Stimulated activated CD4-positive, alpha-beta T cell treated with anti-CD3 and anti-CD28 coated beads, Interleukin-15, amount 100 ng/mL, for 1 hour (primary cell): ENCODE measurements at places on chromosomes 1 and 21.

DNA sequence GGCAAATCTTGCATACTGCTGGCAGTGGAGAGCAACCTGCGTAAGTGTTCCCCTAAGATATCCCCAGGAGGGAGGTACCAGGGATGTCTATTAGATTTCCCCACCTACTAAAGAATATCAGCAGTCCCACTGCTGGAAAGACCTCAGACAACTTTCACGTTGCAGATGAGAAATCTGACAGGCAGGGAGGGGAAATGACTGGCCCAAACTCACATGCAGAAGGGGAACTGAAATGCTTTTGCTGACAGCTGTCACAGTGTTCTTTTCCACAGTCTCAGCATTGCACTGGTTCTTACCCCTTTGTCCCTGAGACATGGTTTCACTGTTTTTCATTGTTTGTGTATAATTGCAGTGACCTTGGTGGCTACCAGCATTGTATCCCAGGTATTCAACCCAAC, 84.8 kb upstream of the ATP1A1 start:
- DNase-seq = no peak

- no peak for DNase-seq
These were observed 14.8 kb upstream of the PTPRC start for GRCh38 chr1:198623752-198624647.

GRCh38 chr1:35845766-35846165, 37.2 kb upstream of the AGO1 start:
- DNase-seq = no peak

- DNase-seq = no peak
These were observed 33.1 kb upstream of the NFASC start for GRCh38 chr1:204837440-204838084.

DNA sequence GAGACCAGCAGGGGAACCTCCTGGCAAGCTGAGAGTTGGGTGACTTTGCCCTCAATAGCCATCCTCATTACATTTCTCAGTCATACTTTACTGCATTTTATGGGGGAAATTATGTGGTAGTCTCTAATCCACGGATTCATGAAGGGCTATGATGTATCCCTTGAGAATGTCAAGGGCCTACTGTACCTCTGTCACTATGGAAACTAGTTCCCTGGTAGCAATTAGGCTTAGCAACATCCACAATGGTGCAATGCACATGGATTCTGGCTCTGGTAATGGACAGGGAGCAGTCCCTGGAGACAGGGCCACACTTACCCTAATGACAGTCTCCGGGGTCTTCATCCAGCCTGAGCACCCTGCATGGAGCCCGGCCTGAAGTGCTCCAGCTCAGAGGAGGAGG, 26.5 kb downstream of the LRRN2 start:
- no peak for DNase-seq
